B cell (primary cell): ENCODE measurements at places on chromosomes 5 and 9.

DNA sequence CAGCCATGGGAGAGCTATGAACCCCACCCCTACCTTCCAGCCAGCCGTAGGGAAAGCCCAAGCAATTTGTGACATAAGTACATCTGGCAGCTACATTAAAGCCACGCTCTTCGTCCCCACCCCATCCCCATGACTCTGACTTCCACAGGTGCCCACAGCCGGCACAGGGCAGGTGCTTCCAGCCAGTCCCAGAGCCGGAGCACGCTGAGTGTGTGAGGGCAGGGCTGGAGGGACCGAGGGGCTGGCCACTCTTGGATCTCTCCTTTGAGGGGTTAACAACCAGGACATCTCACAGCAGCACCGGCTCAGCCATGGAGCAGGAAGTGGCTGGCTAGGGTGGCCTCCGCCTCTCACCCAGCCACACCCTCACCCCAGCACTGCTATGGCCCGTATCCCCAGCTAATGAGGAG, 2.4 kb upstream of the FAM78A start:
- peak; percentile 59 for DNase-seq

DNA sequence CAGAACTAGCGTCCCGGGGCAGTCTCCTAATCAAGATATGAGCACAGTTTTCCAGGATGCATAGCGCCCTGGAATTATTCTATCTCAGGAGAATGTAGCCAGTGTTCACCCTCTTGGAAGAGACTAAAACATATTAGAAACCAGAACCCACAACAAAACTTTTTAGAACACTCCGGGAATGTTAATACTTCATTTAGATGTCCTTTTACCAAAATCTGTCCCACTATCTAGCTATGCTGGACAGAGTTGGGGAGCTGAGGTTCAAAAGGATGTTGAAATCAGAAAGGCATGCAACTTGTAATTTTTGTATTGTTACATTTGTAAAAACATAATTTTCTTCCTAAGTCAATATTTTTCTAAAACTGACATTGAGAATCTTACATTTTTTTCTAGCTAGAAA, 386.5 kb upstream of the RFX3 start:
- DNase-seq = no peak

- no peak for DNase-seq
Measured at GRCh38 chr9:33440204-33440603, 7.2 kb downstream of the AQP3 start.

DNA sequence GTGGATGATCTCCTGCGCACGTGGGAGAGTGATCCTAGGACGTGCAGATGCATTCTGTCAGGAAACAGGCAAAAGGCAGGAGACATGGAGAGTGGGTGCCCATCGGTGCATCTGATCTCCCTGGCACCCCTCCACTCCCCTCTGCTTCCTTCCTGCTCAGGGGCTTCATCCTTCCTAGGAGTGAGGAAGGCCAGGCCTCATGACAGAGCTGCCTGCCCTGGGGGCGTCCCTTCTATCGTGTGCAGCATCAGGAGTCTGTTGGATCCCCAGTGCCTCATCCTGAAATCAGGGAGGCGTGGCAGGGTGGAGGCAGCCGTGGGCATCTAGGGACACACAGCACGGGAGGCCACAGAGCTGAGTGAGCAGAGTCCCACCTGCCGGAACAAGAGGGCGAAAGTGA, 30.1 kb downstream of the UBE2QL1 start:
- DNase-seq = no peak

DNA sequence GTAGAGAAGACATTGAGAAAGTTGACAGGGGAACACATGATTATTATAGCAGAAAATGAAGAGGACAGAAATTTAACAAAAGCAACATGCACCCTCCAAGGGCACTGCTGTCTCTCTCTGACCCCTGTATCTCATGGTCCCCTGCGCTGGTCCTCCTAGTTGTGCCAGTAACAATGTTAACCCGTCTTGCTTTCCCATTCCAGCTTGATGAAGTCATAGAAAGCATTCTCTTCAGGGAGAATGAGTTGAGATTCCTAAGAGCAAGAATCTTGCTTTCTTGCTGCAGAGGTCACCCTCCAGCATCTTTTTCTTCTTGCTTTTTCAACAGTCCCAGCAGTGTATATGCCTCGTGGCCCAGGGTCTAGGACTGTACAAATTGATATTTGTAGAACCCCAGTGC, 279.6 kb upstream of the ADAMTSL1 start:
- DNase-seq = no peak

- no peak for DNase-seq
Measured at GRCh38 chr5:60738461-60738860, 38.5 kb upstream of the DEPDC1B start.
